Left lung (tissue), 14 donors: ENCODE measurements at places on chromosomes 2 and 18. TPM values are rescaled to one million over a fixed set of nuclear protein-coding genes. Genes with fewer than 3 reads are reported as not detected.

Gene NPAS2
- 22.7 TPM for total RNA-seq

Gene LYPD6
- total RNA-seq, result 0.99 TPM

DNA sequence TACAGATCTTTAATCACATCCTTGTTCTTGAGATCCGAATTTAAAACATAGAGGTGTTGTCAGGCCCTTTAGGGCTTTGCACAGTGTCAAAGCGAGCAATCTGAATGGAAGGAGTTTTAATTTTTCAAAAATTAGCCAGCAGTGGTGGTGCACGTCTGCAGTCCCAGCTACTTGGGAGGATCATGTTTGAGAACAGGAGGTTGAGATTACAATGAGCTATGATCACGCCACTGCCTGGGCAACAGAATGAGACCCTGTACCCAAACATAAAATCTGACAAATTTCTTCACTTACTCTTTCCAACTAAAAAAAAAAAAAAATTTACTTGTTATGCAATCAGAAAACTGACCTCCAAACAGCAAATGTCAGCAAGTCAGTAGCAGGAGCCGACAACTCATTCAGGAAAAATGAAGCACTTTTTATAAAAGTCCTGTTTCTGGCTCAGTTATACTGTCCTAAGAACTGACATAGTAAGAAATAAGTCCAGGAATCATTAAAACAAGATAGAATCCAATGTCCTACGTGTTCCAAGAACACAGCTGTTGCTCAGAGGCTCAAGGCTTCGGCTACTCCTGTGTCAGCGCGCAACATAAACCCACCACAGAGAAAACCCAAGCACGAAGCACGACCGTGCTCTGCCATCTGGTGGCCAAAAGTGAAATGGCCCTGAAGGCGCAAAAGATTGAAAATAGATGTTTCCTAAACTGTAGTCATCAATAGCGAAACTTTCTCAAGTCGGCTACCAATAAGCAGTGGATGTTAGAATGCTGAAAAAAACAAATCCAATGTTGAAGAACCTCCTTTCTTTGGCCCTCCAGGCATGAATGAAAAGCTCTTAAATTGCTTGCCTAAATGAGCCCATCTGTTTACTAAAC lies 138.1 kb downstream of the INO80D start:
- DNase-seq, result peak; percentile 54

GRCh38 chr2:177347570-177347969 lies 45.0 kb upstream of the AGPS start:
- no peak for DNase-seq

- DNase-seq, result no peak
These were observed 79.8 kb upstream of the LRPPRC start for GRCh38 chr2:44075541-44075940.
